ENCODE measurements at places on chromosomes 4 and X.

DNA sequence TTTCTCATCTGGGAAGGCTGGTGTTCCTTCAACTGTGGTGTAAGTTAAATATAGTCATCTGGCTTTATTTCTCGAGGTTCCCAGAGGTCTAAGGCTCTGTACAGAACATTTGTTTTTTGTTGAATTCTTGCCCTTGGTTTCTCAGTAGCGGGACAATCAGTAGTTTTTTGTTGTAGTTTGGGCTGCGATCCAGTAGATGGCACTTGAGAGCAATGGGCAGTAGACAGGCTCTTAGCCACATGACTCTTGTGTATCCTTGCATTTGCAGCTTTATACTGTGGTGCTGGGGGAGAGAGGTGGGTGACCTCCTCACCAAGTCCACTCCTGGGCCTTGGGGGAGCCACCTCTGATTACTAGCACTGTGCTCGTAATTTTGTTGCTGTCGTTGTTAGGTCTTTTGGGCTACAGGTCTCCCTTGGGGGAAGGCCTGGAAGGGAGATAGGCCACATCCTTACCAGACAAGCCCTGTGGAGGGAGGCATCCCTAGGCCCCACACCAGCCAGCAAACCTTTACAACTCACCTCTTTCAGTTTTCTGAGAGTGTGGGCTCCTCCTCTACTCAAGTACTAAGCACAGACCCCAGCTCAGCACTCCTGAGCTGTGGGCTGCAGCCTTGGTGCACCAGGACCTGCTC lies 8.1 kb downstream of the ETDB start:
- DNase-seq, result no peak

GRCh38 chrX:24423960-24424359 lies 41.1 kb upstream of the PDK3 start:
- no peak for DNase-seq

DNA sequence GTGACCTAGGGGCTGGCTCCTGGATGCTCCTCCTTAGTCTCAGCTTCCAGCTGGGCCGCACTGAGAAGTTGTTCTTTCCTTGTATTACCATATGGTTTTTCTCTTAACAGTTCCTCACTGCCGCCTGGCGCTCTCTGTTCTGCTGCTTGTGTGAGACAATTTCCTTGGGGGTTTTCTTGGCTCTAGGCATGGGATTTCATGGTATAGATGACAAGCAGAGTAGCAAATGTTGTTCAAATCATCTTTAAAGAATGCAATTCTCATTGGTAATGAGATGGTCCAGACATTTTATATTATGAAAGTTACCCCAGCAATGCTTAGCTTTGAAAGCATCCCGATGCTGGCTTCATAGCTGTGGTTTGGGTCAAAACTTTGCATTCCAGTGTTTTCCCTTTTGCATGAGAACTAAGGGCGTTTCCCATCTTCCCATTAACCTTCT lies 37.6 kb downstream of the SEPTIN11 start:
- DNase-seq, result peak; percentile 95

- no peak for DNase-seq
Measured at GRCh38 chrX:87873347-87873941, 355.8 kb downstream of the KLHL4 start.

DNA sequence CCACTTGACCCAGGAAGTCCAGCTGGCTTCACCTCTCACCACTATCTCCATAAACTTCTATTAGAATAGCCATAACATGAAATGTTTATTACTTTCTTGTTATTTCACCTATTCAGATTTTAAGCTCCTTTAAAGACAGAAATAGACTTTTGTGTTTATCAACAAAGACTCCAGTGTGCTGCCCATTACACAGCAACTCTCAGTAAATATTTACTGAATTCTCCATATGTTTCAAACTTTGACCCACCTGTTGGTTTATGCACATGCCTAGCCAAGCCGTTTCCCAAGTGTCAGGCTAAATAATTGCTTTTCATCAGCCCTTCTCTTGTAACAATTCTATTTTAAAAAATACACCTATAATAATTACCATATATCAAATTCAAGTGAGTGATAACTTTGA lies 242.9 kb upstream of the NEIL3 start:
- no peak for DNase-seq

- no peak for DNase-seq
Measured at GRCh38 chr4:145709843-145710242, 29.9 kb downstream of the C4orf51 start.

DNA sequence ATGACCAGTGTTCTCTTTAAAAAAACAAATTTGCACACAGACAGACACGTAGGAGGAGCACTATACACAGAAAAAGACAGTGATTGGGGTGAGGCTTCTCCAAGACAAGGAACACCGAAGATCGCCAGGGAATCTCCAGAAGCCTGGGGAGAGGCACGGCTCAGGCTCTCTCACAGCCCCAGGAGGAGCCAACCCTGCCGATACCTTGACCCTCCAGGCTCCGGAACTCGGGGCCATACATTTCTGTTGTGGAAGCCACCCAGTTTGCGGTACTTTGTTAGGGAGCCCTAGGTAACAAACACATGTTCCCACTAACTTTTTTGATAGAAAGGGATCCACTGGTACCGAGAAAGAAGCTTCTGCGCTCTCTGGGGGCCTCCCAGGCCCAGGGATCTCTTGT lies 55.8 kb downstream of the DCTD start:
- no peak for DNase-seq

GRCh38 chr4:20679951-20680350 lies 20.3 kb upstream of the PACRGL start:
- no peak for DNase-seq

DNA sequence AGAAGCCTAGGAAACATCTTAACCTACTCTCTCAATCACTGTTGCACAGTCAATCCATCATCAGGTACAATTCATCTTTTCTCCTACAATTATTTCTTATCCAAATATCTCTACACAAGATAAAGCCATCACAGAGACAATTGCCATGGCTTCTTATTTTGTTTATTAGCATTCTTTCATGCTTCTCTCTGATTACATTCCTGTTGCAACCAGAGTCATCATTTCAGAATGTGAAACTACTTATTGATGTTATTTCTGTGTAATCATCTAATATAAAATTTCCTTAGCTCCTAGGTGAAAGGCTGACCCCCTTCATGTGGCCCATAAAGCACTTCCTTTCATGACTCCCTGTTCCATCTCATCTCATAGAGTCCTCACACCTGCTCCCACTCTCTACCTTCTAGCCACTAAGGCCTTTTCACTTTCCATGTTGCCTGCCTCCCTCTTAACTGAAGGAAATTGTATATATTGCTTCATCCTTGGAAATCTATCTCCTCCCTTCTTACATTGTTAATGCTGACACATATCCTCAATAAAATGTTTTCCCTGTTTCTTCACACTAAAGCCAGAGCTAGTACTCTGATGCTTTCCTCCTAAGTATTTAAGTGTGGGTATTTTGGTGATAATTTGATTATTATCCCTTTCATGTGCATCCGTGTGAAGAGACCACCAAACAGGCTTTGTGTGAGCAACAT lies 829.9 kb downstream of the FAT4 start:
- DNase-seq, result no peak

DNA sequence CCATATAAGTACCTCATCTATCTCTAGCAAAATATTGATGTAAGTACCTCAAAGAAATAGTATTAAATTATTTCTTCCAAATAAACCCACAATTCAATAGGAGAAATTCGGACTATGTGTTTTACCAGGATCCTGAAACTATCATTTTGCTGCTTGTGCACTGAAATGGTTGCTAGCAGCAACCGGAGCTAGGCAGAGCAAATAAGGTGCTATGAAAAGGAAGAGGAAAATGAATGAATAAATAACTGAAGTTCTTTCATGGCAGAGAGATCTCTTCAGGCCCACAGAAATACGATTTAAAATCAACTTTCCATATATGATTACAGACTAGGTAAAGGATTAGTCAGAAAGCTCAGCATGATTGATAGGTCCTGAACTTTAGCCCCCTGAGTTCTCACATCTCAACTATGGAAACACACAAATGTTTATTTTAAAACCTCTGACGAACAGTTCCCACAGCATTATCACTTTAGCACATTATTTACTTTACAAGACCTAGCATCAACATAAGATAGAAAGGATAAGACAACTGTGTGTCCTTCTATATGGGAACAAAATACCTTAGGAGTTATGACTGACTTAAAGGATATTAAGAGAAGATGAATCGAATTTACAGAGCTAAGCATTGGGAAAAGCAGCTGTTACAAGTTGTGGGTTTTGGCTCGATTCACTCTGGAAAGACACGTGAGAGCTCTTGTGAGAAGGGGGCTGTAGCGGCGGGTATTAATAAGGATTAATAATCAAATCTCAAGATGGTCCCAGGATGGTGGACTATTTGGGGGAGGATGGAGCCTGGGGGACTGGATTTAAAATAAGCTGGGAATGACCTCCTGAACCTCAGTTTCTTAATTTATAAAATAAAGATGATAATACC lies 104.3 kb downstream of the CORIN start:
- peak; percentile 61 for DNase-seq

- DNase-seq, result peak; percentile 81
Measured at GRCh38 chr4:20017070-20017776, 234.5 kb upstream of the SLIT2 start.

GRCh38 chr4:93657527-93657926 lies 171.0 kb upstream of the ATOH1 start:
- DNase-seq, result no peak

- no peak for DNase-seq
Measured at GRCh38 chrX:41733939-41734338, 10.0 kb downstream of the GPR82 start.

GRCh38 chr4:55157559-55158277 lies 32.3 kb upstream of the KDR start:
- peak; percentile 33 for DNase-seq
